ENCODE measurements at places on chromosomes 1 and 21.

DNA sequence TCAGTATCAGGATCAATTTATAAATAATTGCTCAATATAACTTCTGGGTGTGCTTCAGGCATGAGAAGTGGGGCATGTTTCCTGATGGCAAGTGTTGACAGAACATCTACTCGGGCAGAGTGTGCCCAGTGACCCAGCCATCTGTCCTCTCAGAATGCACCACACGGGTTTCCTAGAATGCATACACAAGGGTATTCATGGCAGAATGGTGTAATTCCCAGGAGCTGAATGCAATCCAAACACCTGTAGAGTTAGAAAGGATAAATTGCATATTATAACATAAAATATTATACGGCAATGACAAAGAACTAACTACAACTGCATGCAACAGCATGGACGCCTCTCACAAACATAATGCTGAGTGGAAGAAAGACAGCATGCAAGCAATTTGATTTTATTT, 391.9 kb downstream of the SIPA1L2 start:
- no peak for DNase-seq

DNA sequence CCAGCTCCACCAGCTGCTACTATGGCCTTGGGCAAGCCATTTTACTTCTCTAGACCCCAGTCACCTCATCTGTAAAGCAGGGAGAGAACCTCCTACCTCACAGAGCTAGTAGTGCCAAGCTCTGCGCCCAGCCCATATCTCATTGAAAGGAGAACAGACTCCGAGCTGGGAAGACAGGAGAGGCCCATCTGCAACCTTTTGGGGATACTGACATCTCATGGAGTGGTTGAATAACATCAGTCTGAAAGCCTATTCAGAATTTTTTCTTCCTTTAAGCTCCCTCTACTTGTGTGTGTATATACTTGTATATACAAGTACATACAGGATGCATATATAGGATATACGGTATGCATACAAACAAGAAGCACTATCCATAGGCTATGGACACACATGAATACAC, 279.5 kb upstream of the POU3F1 start:
- DNase-seq, result no peak

GRCh38 chr1:171434717-171435346, 50.5 kb upstream of the PRRC2C start:
- no peak for DNase-seq

- DNase-seq, result no peak
These were observed 40.4 kb upstream of the ZSWIM5 start for GRCh38 chr1:45246760-45247159.

DNA sequence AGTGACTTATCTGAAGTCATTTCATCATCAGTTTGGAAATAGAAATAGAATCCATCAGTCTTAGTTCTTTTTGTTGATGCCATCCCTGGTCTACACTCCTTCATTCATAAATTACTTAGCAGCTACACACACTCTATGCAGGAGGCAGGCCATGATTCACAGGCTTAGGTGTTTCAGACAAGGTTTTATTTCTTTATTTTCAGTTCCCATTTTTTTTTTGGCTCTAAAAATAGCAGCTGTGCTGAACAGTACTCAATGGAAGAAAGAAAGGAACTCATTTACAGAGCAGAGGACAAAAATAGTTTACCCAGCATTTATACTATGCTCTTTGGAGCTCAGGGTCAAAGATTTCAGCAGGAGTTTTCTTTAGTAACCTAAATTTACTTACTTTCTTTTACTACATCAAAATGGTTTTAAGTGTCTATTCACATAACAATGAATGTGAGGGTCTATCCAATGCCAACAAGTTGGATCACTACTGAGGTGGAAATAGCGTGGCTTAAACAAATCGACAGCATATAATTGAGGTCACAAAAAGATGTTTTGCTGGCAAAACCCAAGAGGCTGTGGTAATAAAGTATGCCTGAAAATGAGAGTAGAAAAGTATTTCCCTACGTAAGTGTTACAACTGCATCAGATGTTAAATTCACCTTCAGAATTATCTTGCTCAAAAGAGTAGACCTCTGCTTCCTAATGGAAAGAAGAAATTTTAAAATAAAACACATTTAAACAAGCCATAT, 7.7 kb downstream of the KRTAP19-8 start:
- no peak for DNase-seq

DNA sequence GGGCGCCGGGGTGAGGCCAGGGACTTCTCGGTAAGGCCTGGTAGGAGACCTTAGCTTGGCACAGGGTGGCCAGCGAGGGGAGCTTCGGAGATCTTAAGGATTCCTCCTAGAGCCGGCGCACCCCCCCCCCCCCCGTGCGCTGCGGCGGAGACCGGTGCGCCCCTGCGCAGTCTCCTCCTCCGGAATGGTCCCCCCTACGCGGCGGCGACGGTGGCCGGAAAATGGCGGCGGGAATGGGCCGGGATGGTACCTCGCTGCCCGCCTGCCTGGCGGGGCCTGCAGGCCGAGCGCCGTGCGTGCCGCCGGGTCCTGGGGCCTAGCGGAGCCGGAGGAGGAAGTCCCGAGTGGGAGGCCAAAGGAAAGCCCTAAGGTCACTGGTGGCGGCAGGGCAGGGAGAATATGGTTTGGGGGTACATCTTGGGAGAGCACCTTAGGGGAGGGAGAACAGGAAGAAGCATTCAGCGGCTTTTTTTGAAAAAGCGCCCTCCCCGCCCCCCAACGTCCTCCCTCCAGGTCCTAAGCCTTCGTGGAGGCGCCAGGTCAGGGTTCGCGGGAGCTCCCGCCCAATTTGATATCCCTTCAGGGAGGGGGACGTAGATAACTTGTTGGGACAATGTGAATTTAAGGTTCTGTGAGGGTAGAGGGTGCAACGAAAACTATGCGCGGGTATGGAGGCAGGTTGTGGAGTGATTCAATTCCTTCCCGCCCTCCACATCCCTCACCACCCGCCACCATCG, 429 bp downstream of the SRRM1 start:
- no peak for DNase-seq

DNA sequence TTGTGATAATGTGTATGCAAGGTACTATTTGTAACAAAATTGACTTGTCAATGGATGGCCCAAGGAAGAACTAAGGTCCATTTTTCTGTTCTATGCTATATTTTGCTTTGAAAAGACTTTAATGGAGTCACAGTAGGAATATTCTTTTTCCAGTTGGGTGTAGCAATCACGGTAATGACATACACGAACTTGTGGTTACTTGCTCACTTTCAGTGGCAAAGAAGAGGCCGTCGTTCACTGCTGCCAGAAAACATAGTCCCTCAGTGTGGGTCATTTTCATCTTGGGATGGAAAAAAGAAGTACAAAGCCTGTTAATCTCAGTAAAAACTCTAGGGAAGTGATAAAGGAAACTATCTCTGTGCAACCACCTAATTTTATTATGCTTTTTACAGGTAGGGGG, 47.8 kb upstream of the LAMC2 start:
- no peak for DNase-seq

- no peak for DNase-seq
These were observed 29.1 kb upstream of the LRRC47 start for GRCh38 chr1:3825356-3825755.

- DNase-seq, result no peak
These were observed 10.8 kb downstream of the SLC37A1 start for GRCh38 chr21:42524341-42525028.

DNA sequence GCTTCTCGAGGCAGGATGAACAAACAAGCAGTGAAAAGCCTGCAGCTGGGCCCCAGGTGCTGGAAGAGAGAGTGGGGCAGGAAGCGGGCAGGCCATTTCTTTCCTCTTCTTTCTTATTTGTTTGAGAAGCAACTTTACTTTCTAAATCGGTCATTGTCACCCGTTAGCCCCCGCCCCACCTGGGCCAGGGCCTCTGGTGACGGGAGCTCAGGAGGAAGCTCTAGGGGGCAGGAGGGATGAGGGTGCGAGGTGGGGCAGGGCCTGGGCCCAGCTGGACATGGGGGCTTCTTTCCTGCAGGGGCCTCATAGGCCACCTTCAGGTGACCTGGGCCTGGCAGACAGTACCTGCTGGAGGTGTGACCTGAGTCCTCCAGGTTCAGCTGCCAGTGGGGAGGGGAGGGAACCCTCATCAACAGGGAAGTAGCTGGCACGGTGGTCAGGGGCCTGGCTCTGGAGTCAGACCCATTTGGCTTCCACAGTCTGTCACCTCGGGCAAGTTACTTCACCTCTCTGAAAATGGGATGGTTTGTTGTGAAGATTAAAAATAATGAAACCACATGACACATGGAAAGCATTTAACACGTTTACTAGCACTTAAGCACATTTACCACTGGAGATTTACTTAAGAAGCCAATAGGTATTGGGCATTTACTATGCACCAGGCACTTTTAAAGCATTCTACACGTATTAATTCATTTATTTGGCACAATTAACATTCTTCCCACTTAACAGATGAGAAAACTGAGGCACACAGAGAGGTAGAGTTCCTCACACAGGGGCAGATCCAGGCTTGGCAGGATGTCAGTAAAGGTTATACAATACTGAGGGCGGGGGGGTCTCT, 54.1 kb upstream of the ID3 start:
- DNase-seq, result no peak

DNA sequence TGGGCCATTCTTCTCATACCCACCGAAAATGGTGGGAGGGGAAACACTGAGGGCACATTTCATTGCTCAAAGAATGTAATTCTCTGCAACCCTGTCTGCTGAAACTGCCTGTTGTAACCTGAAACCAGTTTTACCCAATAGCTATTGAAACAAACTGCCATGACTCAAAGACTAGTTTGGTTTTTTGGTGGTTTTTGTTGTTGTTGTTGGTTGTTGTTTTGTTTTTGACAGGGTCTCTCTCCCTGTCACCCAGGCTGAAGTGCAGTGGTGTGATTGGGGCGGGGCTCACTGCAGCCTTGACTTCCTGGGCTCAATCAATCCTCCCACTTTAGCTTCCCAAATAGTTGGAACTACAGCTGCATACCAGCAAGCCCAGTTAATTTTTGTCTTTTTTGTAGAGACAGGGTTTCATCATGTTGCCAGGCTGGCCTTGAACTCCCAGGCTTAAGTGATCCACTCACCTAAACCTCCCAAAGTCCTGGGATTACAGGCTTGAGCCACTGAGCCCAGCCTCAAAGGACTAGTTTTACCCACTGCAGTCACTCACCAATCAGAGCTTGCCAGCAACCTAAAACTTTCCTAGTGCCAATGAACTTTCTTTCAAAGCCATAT, 2.1 kb upstream of the IPP start:
- no peak for DNase-seq

DNA sequence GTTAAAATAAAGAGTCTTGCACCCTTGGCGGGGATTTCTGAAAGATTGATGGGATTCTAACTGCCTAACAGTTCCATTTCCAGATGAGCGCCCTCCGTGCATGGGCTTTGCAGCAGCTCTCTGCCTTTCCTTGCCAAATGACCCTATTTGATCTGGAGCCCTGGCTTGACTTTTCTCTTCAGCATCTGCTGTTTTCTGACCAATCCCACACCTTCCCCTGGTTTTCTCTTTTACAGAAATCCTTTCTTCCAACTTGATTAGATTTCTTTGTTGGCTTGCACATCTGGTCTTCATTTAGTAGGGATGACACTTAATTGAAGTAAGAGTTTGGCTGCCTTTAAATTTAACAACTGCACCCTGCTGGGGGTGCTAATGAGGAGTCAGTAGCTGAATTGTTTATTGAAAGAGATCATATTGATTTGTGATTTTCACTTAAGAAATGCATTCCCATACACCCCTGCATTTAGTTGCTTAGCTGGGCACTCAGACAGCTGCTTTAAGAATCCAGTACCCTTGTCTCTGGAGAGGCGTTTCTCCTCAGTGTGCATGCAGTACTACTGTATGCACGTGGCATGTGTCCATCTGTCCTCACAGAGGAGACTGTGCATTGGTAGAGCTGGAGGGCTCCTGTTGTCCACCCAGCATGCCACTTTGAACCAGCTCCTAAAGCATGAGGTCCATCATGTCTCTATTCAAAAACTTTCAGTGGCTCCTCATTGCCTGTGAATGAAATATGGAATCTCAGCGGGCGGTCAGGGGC, 99.7 kb downstream of the NOS1AP start:
- no peak for DNase-seq

DNA sequence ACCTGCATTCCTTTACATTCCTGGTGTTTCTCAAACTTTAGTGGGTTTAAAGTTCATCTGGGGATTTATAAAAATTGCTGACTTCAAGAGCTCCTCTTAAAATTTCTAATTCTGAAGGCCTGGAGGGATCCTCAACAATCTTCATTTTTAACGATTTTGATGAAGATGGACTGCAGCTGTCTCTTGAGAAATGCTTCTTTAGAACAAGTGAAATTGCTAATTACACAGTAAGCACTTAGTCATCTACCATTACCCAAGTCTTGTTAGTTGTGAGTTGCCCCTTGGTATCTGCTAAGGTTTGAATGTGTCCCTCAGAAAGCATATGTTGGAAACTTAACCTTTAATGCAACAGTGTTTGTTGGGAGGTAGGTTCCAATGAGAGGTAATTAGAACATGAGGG, 163.7 kb downstream of the LTN1 start:
- DNase-seq, result no peak

- no peak for DNase-seq
These were observed 19.3 kb downstream of the IARS2 start for GRCh38 chr1:220113136-220113695.

GRCh38 chr1:163807331-163808049, 485.7 kb downstream of the NUF2 start:
- no peak for DNase-seq
